NCI-H1105 treated with DMSO at 0.1 percent for 48 hours (cell line): ENCODE measurements at places on chromosomes 6 and 20.

DNA sequence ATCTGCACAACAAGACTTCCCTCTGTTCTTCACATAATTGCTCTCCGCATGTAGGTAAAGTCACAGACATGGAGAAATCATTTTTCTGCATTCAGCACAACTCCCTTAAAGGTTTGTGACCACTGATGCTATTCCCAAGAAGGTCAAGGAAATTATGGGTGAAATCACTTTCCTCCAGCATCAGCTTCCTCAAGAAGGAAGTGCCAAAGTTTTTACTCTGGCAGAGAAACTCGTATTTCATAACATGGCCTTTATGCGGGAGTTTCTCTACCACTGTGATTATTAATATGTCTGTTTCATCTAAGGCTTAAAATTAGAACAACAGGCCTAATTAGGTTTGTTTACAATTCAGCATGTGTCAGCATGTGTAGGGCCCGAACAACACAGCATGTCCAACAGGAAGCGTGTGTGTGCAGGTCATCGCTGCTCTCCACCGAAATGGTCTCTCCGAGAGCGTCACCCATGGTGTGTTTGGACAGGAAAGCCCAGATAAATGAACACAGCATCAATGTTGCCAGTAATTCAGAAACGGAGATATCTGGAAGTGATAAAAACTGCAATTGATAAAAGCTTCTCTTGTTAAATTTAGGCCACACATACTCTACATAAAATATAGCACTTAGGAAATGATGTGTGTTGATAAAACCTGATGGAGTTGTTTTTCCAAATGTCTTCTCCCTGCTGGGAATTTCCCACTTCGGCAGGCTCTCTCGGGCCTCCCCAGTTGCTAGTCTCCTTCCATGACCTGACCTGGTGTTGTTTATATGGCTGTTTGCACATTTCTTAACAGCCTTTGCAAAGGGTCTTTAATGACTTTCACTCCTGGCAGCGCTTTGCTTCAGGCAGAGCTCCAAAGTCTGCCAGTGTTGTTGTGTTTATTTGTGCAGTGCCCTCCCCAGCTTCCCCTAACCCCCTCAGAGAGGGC lies 265.1 kb upstream of the CEP162 start:
- no peak for DNase-seq

- DNase-seq, result no peak
Observed at GRCh38 chr6:110756817-110757216, 58.5 kb downstream of the CDK19 start.

GRCh38 chr6:26243752-26244151 lies 121.2 kb upstream of the BTN3A2 start:
- DNase-seq, result no peak

DNA sequence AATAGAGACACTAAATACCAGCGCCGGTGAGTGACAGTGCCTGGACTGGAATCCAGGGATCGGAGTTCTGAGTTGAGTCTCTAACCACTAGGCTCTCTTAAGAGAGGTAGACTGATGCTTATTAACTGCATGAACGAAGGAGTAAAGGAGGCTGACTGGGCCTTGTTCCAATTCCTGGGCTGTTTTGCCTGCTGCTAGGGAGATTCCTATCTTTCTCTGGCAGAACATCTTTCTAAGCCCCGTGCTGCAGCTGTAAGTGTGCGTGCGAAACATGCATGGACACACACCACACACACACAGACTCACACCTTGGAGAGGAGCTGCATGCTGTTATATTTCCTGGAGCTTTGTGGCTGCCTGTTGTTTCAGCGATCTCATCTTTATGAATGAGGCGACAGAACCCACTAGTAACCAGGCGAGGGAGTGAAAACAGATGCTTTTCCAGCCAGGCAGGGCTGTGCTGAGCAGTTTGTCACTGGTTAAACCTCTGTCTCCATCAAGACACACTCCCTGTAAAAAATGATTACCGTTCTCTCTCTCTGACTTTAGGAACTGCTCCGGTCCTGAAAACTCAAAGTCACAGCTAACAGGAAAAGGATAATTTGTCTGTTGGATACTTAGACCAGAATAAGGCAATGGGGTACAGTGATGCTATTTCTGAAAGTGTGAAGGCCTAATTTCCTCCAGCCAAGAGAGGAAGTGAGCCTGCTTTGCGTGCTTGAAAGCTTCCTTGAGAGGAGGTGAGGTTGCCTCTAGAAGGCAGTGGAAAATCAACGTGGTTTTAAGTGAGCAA lies 157.4 kb upstream of the ZNF217 start:
- DNase-seq, result no peak

- DNase-seq, result no peak
Observed at GRCh38 chr6:29524044-29524443, 35.5 kb downstream of the UBD start.

DNA sequence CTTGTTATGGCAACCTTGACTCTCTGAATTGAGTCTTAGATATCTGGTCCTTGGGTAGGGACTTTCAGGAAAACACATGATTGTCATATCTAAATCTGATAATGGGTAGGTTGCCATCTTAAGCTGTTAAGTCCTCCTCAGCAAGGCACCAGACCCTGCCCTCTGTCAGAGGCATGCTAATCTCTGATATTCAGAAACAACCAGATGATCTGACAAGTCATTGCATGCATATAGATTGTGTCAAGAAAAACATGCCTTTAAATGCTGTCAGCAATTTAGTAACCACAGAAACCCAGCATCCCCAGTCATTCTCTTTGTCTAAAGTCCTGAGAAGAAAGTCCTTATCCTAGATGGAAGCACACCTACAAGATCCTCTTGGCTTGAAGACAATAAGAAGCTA lies 149.1 kb downstream of the EDN1 start:
- DNase-seq, result no peak

GRCh38 chr20:52804497-52805295 lies 167.5 kb upstream of the TSHZ2 start:
- DNase-seq, result no peak
